ENCODE measurements at places on chromosomes 4 and X.

DNA sequence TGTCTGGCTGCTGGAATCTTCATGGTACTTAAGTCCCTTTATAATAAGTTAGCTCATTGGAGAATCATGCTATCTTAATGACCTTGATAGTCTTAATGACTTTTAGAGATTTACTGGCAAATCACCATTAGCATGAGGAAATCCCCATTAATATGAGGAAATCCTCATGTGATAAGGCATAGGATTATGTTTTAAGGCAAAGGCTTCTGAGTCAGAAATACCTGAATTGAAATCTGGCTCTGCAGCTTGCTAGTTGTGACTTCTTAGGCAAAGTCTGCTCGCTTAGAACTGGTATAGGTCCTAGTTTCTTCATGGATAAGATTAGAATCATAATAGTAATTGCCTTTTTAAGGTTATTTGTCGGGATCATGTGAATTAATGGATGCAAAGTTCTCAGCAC, 190.2 kb upstream of the BANK1 start:
- DNase-seq: no peak

- no peak for DNase-seq
Observed at GRCh38 chr4:159498446-159499115, 395.7 kb downstream of the RAPGEF2 start.

- no peak for DNase-seq
Observed at GRCh38 chr4:3348621-3349020, 55.8 kb downstream of the RGS12 start.

- DNase-seq: peak; percentile 11
Observed at GRCh38 chrX:131741103-131741581, 197.3 kb downstream of the OR13H1 start.

GRCh38 chrX:128676651-128677050, 624.4 kb upstream of the ACTRT1 start:
- no peak for DNase-seq

- DNase-seq: no peak
Observed at GRCh38 chr4:185227131-185227551, 17.7 kb downstream of the SNX25 start.

DNA sequence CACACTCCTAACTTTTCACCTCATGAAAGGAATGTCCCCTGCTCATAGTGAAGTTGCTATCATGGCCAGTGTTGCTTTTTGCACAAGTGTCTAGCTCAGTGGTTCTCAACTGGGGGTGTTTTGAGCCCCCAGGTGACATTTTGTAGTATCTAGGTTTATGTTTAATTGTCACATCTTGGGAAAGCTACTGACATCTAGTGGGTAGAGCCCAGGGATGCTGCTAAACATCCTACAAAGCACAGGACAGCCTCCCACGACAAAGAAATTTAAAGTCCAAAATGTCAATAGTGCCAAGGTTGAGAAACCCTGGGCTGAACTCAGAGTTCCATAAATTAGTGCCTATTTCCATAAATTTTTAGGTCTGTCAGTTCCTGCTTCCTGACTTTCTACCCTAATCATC, 70.7 kb upstream of the HCCS start:
- no peak for DNase-seq

DNA sequence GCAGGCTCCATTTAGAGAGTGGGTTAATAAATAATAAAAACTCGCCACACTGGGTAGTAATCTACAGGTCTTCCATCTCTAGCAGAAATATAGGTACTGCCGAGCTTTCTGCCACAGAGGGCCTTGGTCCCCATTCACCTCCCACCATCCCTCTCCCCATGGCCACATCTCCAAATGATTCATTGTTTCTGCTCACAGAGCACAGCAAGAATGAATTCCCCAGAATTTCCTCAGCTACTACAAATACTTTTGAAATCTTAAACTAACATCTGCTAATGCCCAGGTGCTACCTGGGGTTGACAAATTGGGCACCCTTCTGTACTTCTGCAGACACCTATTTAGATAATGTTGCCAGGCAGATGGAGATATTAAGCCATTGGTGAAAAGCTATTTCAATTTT, 5.1 kb downstream of the PHEX start:
- DNase-seq: no peak

DNA sequence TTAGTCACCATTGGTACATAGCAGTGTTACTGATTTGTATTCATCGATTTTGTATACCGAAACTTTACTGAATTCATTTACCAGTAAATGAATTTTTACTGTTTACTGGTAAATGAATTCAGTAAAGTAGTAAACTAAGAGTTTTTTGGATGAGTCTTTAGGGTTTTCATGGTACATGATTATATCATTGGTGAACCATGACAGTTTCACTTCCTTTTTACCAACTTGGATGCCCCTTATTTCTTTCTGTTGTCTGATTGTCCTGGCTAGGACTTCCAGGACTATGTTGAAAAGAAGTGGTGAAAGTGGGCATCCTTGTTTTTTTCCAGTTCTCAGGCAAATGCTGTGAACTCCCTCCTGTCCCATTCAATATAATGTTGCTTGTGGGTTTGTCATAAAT, 494.9 kb downstream of the GALNTL6 start:
- no peak for DNase-seq

- no peak for DNase-seq
Observed at GRCh38 chr4:127686658-127687057, 43.5 kb upstream of the SLC25A31 start.

GRCh38 chrX:121093011-121093410, 45.6 kb downstream of the GLUD2 start:
- no peak for DNase-seq

- no peak for DNase-seq
Observed at GRCh38 chr4:66204534-66205247, 534.4 kb upstream of the EPHA5 start.

DNA sequence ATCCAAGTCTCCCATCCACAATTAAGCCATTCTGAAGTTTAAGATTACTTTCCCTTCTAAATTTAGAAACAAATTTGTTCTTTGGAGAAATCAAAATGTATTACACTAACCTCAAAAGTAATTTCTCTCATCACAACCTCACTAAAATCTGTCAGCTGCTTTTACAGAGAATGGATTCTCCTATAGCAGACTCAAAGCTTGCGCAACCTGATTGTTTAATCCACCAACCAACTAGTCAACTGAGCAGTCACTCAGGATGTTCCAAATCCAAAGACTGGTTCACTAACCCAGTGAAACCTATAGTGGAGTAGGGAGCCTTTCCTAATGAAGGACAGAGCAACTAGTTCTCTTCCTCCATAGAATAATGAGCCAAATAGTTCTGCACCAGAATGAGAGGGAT, 44.3 kb downstream of the RCHY1 start:
- DNase-seq: no peak

- no peak for DNase-seq
Observed at GRCh38 chr4:120622601-120623000, 299.9 kb downstream of the PRDM5 start.

DNA sequence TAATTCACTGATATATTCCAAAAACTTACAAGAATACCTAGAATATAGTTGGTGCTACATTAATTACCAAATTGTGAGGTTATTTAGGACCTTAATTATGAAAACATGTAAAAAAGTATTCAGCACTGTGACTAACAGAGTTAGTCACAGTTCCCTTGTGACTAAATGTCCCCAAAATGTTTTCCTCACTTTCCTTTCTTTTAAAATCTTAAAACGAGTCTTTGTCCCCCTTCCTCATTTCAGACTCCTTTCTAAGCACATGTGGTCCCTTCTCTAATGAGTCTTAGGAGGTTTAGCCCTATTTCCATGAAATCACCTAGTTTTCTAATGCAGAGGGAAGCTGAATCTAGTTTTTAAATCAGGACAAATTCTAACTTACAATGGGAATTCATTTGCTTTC, 175.0 kb downstream of the PPP3CA start:
- DNase-seq: no peak

DNA sequence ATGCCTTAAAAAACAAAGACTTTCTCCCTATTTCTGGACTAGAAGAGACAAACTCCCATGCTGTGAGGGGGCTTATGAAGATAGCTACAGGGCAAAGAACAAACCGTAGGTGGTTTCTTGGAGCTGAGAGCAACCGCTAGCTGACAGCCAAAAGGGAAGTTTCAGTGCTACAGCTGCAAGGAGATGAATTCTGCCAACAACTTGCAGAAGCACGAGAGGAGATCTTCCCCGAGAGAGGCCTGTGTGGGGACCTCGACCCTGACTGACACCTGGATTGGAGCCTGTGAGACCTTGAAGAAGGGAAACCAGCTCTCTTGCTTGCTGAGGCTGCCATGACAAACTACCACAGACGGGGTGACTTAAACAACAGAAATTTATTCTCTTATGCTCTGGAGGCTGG, 183.8 kb upstream of the VCX3A start:
- no peak for DNase-seq

DNA sequence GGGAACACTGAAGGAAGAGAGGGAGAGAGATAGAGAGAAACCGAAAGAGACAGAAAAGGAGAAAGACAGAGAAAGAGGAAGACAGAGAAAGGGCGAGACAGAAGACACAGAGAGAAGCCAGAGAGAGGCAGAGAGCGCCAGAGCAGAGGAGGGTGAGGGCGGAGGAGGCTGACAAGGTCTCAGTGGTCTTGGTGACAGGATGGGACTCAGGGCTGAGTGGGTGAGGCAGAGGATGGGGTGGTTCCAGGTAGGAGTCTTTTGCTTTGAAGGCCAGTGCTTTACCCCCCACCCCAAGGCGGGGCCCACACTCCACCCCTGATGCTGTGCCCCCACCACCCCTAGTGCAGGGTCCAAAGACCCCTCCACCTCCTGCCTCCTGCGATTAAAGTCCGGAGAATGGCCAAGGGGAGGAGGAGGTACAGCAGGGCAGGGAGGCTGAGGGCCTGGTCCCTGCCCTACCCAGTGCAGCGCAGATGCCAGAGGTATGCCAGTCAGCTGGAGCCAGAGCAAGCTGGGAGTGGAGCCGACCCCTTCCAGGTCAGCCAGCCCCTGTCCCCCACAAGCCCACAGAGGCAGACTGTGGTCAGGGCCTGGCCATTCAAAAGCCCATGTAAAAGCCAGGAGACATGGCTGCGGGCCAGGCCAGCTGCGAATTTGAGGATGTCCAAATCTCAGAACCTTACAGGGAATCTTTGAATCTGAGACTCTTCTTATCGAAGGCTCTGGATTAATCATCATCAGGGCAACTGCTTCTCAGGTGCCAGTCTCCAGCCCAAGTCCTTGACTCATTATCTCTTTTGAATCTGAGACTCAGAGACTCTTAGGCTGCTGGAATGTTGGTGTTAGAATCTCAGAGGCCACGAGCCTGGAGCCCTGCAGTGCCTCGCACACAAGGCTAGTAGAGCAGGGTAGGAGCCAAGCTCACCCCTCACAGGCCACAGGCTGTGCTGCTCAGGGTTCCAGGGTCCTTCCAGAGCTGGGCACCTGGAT, 758 bp downstream of the IQSEC2 start:
- no peak for DNase-seq

- DNase-seq: no peak
Observed at GRCh38 chr4:77154761-77155499, 2.1 kb upstream of the CCNG2 start.

- no peak for DNase-seq
Observed at GRCh38 chr4:128840711-128841318, 31.3 kb downstream of the JADE1 start.

- DNase-seq: no peak
Observed at GRCh38 chr4:61556277-61556676, 356.2 kb downstream of the ADGRL3 start.

GRCh38 chrX:105063743-105064142, 156.8 kb downstream of the TEX13A start:
- DNase-seq: no peak

- DNase-seq: no peak
Observed at GRCh38 chr4:159105761-159106243, 2.9 kb downstream of the RAPGEF2 start.

DNA sequence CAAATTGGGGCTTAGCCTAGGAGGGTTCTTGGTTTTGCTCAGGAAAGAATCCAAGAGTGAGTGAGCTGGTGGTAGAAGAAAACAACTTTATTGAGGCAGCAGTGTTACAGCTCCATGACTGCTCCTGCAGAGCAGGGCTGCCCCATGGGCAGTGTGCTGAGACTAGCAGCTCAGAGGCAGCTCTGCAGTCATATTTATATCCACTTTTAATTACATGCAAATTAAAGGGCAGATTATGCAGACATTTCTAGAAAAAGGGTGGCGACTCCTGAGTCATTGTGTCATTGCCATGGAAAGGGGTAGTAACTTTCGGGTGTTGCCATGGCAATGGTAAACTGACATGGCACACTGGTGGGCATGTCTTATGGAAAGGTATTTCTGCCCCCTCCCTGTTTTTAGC, 202.2 kb downstream of the CLCN4 start:
- no peak for DNase-seq

- no peak for DNase-seq
Observed at GRCh38 chrX:39384996-39385395, 583.7 kb downstream of the MID1IP1 start.

GRCh38 chr4:38315286-38315685, 348.7 kb upstream of the KLF3 start:
- no peak for DNase-seq

- no peak for DNase-seq
Observed at GRCh38 chrX:73913580-73913979, 350.6 kb downstream of the CHIC1 start.

GRCh38 chrX:76520273-76521054, 93.0 kb downstream of the MAGEE1 start:
- no peak for DNase-seq

DNA sequence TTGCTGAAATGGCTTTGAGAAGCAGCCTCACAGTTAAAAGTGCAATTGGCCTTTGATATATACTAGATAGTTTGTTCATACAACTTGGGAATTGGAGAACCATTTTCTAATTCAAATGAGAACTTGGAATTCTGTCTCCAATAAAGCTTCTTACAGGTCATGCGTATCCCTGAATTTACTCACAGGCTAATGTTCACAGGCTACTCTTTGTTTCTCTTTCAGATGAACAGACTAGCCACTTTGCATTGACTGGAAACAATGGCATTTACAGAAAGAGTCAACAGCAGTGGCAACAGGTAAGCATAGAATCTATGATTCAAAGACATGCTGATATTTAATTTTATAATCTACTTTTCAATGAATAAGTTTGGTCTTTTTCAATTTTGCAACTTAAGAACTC, 13.5 kb downstream of the AFF1 start:
- DNase-seq: no peak

- DNase-seq: no peak
Observed at GRCh38 chr4:66516940-66517339, 846.7 kb upstream of the EPHA5 start.

DNA sequence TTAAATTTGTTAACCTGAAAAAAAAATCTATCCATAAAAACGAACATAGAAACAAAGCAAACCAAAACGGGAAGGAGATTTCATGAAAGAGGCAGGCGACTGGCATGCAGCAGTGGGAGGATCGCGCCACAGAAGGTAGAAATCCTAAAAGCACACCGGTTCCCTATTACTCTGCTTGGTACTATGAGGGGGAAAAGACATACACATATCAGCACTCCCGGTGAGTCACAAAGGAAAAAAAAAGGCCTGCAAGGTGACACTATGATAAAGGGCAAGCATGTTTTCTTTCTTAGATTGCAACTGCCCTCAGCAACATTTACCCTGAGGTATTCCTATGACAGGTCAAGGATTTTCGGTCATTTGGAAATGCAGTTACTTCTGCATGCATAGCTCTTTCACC, 60.6 kb upstream of the NAP1L5 start:
- no peak for DNase-seq

Data from esophagus squamous epithelium (tissue), 5 donors.